ENCODE measurements at places on chromosomes 13 and 19.
A peak's percentile ranks its signal among the peaks of the same experiment; 100 is the strongest.

DNA sequence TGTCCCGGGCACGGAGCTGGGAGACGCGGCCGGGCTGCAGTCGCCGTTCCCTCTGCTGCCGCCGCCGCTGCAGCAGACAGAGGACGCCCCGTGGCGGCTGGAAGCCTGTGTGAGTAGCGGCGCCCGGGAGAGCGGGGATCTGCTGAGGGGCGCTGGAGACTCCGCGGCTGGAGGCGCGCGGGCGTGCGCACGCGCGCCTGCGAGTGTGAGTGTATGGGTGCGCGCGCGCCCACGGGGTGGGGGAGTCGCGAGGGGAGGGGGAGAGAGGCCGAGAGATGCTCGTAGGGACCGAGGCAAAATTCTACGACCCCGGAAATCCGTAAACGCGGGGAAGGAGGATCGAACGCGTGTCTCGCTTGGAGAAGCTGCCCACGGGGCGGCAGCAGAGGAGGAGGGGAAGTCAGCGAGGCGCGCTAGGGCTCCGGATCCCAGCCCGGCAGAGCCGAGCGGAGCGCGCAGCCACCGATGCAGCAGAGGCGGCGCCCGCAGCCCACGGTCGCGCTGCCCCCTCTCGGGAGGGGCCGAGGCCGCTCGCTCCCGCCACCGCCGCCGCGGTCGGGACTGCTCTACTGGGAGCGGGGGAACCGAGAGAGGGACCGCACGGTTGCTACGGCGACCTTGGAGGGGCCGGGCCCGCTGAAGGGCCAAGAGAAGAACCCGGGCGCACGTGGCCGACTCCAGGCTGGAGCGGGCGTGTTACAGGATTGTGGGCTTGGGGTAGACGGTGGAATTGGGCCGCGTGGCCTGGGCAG lies at the start of gene ENOX1:
TSS of gene ENOX1 (minus strand) at position 207 of the 752 bp plus-strand sequence.
- peak; percentile 89 for DNase-seq

DNA sequence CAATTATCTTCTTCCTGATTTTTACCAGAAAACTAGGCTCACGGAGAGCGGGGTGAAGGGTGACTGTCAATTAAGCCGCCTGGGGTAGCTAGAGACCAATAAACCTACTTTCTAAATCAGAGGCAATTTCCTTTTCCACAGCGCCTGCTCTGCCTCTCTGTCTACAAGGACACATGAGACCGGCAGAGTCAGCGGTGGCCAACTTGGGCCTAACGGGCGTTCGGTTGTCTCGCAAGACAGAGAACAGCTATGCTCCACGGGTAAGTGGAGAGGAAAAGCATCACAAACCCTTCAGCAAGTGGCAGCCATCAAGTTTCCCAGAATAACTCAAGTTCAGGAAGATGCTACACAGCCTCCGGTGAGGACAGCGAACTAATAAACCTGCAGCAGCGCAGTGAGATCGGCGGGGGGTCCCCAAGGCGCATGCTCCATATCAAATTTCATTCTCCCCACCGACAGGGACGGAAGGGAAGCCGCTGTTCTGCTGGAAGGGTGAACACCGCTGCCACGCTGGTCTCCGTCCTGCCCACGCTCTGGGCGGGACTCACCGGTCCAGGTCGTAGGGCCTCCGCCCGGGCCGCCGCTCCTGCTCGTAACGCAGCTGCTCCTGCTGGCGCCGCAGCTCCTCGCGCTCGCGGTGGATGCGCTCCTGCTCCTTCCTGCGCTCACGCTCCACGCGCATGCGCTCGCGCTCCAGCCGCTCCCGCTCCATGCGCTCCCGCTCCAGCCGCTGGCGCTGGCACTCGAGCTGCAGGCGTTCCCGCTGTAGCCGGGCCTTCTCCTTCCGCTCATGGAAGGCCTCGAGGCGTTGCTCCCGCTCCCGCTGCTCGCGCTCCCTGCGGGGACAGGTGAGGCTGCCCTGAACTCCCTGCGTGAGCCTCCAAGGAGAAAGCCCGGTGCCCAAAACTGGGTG lies 25.8 kb upstream of the TINCR start:
- no peak for DNase-seq

- DNase-seq, result no peak
Observed at GRCh38 chr13:72523593-72523992, 203.8 kb downstream of the MZT1 start.

GRCh38 chr19:57583521-57584416 lies at the start of gene ZIK1:
Gene ZIK1, plus strand, starts transcription at chr19:57584145. Its CDS starts 212 bp downstream, at chr19:57584357.
- DNase-seq, result peak; percentile 72

DNA sequence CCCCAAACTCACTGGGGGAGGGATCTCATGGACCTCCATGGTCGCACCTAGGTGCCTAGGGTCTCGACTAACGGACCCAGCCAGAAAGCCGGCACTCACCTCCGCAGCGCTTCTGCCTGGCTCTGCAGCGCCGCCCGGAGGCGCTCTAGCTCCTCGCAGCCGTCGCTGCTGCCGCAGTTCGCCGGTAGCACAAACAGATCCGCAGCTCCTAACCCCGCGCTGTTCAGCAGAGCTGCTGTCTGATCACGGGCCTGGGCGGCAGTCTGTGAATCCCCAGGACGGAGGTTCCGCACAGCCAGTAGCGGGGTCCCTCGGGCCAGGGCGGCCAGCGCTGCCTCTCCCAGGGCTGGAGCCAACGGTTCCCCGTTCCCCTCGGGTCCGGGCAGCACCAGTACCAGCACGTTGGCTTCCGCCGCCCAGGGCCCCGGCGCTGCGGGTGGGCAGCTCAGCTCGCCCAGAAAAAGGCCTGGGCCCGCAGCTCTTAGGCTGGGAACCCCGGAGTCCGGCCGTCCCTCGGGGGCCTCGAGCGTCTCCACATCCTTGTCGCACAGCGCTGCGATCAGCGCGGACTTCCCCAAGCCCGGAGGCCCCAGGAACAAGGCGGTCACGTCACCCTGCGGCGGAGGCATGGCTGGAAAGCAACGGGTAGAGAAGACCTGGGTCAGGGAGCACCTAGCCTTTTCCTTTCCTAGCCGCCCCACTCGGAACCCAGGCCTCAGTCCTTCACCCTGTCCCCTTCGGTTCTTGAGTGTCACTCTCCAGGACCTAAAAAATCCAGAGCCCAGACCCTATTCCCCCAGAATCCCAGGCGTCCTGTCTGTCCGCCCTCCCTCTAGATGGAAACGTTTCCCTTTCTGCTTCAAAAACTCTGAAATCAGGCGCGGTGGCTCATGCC lies 977 bp downstream of the IRGQ start:
- no peak for DNase-seq

- no peak for DNase-seq
Observed at GRCh38 chr19:31303262-31303815, 45.9 kb downstream of the TSHZ3 start.

- DNase-seq, result no peak
Observed at GRCh38 chr13:81017513-81018152, 676.7 kb upstream of the SPRY2 start.

DNA sequence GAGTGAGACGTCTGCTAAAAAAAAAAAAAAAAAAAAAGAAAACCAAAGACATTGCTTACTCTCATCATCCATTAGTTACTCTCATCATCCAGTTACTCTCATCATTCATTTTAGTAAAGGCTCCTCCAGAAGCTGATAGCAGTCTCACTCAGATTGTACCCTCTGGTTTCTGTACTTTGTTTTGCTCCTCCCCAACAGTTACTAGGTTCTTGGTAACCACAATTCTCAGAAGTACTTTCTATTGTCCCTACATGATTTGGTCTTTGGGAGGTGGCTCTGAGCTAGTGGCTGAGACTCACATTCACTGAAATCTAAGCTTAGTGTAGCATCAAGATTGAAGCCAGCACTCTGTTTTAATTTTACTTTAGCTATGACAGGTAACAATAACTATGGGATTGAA lies 14.3 kb downstream of the ERICH4 start:
- no peak for DNase-seq

- peak; percentile 36 for DNase-seq
Observed at GRCh38 chr13:107866032-107866940, 349.1 kb downstream of the LIG4 start.

GRCh38 chr19:18604820-18605159 lies 1.8 kb downstream of the CRLF1 start:
- DNase-seq, result no peak

DNA sequence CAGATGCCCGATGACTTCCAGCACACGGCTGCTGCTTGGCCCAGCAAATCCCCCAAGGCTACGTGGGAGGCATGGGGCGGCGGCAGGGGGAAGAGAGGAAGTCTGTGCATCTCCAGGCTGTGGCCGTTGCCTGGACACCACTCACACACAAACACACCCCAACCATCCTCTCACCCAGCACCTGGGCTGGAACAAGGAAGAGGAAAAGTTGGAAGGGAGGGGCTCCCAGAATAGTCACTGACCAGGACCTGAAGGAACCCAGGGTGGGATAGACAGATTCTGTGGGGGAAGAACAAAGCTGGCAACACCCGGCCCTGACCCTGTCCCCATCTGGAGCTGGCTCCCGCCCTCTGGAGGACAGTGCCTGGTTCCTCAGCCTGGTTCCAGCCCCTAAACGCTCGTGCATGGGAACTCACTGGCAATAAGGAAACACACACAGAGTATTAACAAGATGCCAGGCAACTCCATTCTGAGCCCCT lies 11.2 kb downstream of the PPP6R1 start:
- no peak for DNase-seq

GRCh38 chr13:91154558-91155353 lies 192.7 kb upstream of the MIR17HG start:
- DNase-seq, result no peak

DNA sequence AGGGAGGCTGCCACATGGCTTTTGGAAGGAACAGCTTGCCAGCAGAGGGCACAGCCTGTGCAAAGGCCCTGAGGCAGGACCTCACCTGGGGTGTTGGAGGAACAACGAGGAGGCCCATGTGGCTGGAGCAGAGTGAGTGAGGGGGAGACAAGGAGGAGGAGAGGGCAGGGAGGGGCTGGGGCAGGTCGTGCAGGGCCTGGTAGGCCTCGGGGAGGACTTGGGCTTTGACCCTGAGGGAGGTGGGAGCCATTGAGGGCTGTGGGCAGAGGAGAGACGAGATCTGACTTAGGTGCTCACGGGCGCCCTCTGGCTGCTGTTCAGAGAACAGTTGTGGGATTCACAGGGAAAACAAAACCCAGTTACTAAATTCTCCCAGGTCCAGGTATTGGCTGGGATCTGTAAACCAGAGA lies 25.2 kb downstream of the ZNRF4 start:
- no peak for DNase-seq

- DNase-seq, result no peak
Observed at GRCh38 chr19:45119582-45119981, 26.6 kb downstream of the PPP1R37 start.

DNA sequence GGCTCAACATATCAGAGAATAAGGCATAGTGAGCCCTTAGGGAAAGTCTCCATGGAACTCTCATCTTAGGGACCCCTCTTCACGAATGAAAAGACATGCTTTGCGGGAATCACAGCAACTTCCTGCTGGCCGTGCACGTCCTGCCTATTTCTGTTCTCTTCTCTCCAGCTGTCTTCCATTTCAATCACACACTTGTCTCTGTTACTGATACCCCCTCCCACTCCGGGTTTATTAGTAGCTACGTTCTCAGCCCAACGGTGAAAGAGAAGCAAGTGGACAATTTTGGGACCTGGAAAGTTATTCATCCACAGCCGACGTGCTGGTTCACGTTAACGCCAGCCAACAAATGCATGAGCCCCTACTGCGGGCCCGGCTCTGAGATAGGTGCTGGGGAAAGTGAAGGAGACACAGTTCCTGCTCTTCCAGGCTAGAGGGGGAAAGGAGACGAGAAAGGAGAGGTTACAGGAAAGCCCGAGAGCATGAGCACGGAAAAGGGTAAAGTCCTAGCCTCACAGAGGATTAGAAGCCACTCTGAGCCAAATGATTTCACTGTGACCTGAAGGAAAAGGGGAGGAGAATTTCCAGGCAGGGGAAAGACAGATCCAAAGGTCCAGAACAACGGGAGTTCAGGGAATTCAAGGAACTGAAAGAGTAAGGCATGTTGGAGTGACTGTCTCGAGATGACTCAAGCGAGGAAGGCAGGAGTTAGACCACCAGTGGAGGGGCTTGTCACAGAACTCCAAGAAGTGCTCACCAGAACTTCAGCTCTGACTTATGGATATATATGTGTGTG lies 81.8 kb upstream of the CLDN10 start:
- no peak for DNase-seq

GRCh38 chr19:40623403-40624251 lies 22.5 kb downstream of the LTBP4 start:
- DNase-seq, result no peak

DNA sequence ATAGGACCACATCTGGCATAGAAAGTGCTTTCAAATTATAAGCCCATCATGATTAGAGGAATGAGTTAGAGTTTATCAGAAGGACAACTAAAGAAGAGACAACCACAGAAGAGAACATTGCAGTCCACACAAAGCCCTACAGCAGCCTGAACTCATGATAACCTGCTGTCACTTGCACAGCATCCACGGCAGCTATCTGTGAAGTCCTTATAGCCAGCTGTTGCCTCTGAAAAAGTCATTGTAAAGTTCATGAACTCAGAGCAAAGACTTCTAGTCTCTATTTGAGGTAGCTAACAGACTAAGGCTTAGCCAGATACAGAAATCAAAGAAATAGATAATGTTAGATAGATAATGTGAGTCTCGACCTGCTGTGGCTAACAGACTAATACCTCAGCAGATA lies 450.0 kb downstream of the KLF5 start:
- no peak for DNase-seq

DNA sequence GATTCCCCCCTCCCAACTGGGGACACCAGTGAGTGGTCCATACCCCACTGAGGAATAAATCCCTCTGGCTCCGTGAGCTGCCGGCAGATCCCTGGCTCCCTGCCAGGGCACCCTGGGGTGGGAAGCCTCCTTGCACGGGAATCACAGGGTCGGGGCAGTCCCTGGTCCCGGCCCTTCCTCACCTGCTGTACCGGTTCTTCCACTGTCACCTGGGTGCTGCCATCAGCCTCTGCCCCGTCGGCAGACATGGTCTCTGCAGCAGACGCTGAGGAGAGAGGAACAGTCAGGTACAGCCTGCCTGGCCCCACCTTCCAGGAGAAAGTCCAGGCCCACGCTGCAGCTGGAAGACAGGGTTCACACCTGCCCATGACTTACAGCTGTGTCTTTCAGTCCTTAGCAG lies 6.3 kb downstream of the PLIN3 start:
- DNase-seq, result no peak

DNA sequence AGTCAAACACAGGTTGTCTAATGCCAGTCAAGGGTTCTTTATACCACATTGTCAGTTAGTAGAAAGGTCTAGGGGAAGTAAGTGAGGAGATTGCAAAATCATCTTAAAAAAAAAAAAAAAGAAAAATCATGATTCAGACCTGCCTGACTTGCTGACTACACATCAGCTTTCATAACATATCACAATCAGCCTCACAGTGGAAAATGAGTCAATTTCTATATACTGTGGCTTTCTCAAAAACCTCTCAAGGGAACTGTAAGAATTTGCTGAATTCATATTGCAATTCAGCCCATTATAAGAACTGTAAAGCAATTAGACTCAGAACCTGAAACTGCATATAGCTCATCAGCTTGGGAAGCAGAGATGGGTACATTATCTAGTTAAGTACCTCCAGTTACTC lies 75.3 kb upstream of the GPC6 start:
- DNase-seq, result no peak
